ENCODE measurements at places on chromosomes 2 and 18. TPM values are rescaled to one million over a fixed set of nuclear protein-coding genes. Genes with fewer than 3 reads are reported as not detected.

GRCh38 chr18:44238454-44238853 lies 442.2 kb upstream of the SETBP1 start:
- no peaks in the 10 kb centered on the region for H3K36me3 ChIP-seq
- no peak overlapping the region for H3K27ac ChIP-seq
- H3K4me1 ChIP-seq, result no peaks in the 10 kb centered on the region
- H3K4me3 ChIP-seq, result no peak overlapping the region
- H3K27me3 ChIP-seq, result no peaks in the 10 kb centered on the region

DNA sequence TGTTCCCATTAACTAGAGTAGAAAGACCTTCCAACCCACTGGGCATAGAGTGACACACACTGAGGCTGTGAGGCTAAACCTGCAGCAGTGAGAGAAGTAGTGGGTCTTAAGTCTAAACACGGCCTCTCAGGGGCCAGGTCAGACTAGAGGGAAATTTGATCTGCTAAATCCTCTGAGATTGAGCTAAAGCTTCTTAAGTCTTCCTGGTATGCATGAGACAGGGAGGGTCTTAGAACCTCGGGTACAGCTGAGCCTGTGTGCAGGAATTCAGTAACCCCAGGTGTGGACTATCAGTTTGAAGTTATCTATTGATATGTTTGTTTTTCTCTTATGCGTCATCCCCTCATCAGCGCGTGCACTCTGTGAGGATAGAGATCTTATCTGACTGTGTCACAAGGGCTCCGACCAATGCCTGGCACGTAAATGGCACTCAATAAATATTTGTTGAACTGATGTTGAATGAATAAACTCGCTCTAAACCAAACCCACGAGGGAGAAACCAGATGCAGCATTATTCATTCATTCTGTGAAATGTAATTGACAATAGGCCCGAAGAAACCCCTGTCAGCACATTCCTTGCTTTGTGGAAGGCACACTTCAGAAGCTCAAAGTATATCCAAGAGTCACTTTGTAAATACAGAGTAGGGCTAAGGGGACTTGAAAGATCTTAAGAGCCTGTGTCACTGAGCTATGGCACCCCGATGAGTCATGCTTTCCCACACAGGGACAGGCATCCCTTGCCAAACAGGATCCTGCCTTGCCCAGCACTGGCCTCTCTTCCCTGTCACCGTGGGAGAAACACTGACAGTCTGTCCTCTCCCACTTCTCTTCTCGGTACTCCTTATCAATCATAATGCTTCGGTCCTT lies 21.7 kb upstream of the RAB10 start:
- H3K36me3 ChIP-seq, result no peaks in the 10 kb centered on the region
- no peak for DNase-seq

DNA sequence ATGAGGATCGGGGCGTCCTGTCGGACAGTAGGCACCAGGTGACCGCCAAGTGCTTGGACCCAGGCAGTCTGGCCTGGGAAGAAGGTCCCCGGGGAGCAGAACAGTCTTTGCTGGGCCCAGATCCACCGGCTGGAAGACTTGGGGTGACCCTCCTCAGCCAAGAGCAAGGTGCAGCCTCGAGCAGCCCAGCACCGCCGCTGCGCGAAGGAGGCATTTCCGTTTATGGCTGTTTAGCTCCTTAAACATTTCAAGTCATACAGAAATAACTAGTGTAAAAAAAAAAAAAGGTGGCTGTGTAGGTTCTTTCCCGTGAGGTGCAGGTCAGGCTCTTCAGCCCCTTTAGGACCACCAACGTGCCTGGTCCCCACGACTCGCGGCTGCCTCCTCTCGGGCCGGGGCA lies 370.2 kb downstream of the CMPK2 start:
- H3K27me3 ChIP-seq, result no peaks in the 10 kb centered on the region
- no peaks in the 10 kb centered on the region for H3K36me3 ChIP-seq
- H3K4me3 ChIP-seq, result no peak overlapping the region
- H3K27ac ChIP-seq, result no peak overlapping the region
- DNase-seq, result no peak

GRCh38 chr18:77208964-77209363 lies 40.7 kb upstream of the GALR1 start:
- H3K36me3 ChIP-seq, result no peaks in the 10 kb centered on the region
- no peak for DNase-seq
- peak overlapping the region; percentile 9 for H3K4me3 ChIP-seq
- H3K27me3 ChIP-seq, result no peaks in the 10 kb centered on the region

DNA sequence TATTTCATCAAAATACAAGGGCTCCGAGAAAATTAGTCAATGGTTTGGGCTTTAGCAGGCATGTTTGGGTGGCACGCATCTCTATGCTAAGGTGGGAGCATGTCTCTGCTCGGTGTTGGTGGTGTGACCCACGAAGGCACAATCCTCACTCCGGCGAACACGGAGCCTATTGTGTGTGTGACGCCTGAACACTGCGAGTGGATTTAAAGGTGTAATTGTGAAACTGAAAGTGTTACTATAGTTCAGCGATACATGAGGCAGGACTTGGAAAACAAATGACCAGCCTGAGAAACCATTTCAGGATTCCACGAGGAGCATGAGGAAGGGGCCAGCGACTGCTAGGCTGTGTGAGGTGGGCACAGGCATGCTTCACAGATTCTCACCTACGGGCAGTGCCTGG lies 41.7 kb upstream of the LDLRAD4 start:
- H3K4me3 ChIP-seq, result no peak overlapping the region
- H3K27me3 ChIP-seq, result no peaks in the 10 kb centered on the region
- H3K27ac ChIP-seq, result no peak overlapping the region
- no peak for DNase-seq
- H3K4me1 ChIP-seq, result peaks cover 3% of the 10 kb centered on the region

- no peak overlapping the region for H3K27ac ChIP-seq
- H3K4me3 ChIP-seq, result no peak overlapping the region
- no peaks in the 10 kb centered on the region for H3K36me3 ChIP-seq
- H3K27me3 ChIP-seq, result no peaks in the 10 kb centered on the region
- no peaks in the 10 kb centered on the region for H3K4me1 ChIP-seq
- DNase-seq, result no peak
Observed at GRCh38 chr2:47651296-47651695, 131.6 kb upstream of the MSH6 start.

DNA sequence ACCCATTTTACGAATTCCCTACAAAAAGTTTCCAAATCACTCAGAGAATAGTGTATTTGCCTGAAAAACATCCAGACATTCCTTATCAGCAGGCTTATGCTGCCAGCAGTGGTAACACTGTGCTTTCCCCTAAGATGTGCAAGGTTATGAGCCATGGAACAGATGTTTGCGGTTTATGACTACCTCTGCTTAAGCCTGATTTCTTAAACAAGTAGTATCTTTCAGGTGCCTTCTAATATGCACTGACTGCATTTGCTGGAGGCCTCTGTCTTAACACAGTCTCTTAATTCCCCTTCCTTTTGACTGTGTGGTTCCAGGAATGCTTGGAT lies 54.8 kb downstream of the CDC42EP3 start:
- H3K4me1 ChIP-seq, result peaks cover 48% of the 10 kb centered on the region
- peak overlapping the region; percentile 82 for H3K27ac ChIP-seq
- no peak for DNase-seq
- H3K36me3 ChIP-seq, result no peaks in the 10 kb centered on the region
- H3K27me3 ChIP-seq, result no peaks in the 10 kb centered on the region
- no peak overlapping the region for H3K4me3 ChIP-seq

DNA sequence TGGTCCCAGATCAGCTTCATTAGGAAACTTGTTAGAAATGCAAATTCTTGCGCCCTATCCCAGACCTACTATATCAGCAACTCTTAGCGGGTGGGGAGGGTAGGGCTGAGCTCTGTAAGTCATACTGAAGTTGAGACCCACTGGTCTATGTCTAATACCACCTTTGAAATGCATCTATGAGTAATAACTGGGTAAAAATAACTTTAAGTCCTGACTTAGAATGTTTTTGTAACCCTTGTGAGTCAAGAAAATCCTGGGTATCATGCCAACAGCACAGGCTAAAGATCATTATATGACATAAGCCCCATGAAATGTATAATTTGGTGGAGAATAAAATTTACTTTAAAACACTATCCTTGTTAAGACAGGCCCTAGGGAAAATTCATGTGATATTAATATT lies 41.4 kb downstream of the PRKD3 start:
- H3K27ac ChIP-seq, result peak overlapping the region; percentile 66
- no peaks in the 10 kb centered on the region for H3K27me3 ChIP-seq
- peaks cover 6% of the 10 kb centered on the region for H3K36me3 ChIP-seq
- H3K4me3 ChIP-seq, result peak overlapping the region; percentile 29

DNA sequence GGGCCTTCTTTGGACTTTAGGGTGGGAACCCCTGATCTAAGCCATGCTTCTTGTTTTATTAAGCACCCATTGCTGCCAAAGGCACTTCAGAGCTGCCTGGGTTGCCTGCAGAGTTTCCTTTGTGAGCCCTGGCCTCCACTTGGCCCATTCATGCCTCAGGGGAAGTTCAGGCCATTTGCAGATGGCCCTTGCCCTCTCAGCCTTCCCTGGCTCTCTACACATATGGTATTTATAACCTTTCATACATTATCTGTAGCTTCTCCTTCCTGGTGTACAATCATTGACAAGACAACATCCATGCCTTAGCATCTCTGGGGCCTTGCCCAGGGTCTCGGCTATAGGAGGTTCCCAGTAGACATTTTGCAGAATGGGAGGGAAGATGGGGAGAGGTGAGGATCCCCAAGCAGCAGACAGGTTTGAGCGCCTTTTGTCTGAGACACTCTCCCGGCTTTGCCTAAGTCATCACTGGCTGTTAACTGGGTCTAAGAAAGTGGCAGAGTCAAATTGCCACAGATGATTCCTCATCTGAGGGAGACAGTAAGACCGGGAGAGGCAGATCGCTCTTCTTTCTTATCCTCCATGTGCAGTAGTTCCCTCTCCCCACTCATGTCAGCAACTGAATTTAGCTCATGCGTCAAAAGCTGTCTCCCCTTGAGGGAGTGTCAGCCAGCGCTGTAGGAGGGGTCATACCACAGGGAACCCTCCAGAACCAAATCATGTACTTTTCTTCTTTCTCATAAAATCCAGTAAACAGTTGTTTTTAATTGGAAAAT lies 2.7 kb downstream of the EHD3 start:
- peak overlapping the region; percentile 76 for H3K27ac ChIP-seq
- H3K4me3 ChIP-seq, result no peak overlapping the region
- DNase-seq, result no peak
- no peaks in the 10 kb centered on the region for H3K36me3 ChIP-seq
- H3K4me1 ChIP-seq, result peaks cover 74% of the 10 kb centered on the region

- no peaks in the 10 kb centered on the region for H3K36me3 ChIP-seq
- H3K27ac ChIP-seq, result no peak overlapping the region
- peaks cover 6% of the 10 kb centered on the region for H3K4me1 ChIP-seq
Observed at GRCh38 chr2:105834931-105835330, 90.2 kb downstream of the NCK2 start.

- H3K27me3 ChIP-seq, result no peaks in the 10 kb centered on the region
- DNase-seq, result no peak
- no peaks in the 10 kb centered on the region for H3K36me3 ChIP-seq
- H3K4me1 ChIP-seq, result peaks cover 6% of the 10 kb centered on the region
- H3K4me3 ChIP-seq, result no peak overlapping the region
- no peak overlapping the region for H3K27ac ChIP-seq
Observed at GRCh38 chr2:86673986-86674670, 46.0 kb upstream of the RMND5A start.

Gene TEX44
- not detected for total RNA-seq

Gene FOXI3
- total RNA-seq, result not detected

Gene CBLN2
- not detected for total RNA-seq

Gene SCN3A
- 8.3 TPM for total RNA-seq

Gene ASPRV1
- total RNA-seq, result 3.2 TPM

Gene ZSCAN30
- 19.5 TPM for total RNA-seq

Gene CCDC85A
- total RNA-seq, result 4.2 TPM

Measured in thoracic aorta (tissue), 2 donors.